Activated B cell treated with CpG ODN at 0.5 μM for 24 hours (primary cell): ENCODE measurements at places on chromosomes 5 and 9.

GRCh38 chr5:164498438-164498837, 993.0 kb downstream of the MAT2B start:
- no peak for DNase-seq

DNA sequence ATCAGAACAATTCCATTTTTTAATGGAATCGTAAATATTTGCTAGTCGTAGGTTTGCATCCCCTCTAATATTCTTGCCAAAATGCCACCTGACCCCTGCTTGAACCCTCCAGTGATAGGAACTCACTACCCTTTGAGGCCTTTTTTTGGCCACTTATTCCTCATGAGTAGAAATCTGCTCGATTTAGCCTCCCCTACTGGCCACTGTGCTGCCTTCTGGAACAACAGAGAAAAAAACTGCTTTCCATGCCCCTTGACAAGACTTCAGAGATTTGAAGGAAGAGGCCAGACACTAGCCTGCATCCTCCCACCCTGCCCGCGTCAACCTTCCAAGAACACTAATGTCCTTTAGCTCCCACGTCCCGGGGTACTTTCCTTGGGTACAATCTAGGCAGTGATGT, 4.1 kb downstream of the CCDC69 start:
- DNase-seq, result no peak

DNA sequence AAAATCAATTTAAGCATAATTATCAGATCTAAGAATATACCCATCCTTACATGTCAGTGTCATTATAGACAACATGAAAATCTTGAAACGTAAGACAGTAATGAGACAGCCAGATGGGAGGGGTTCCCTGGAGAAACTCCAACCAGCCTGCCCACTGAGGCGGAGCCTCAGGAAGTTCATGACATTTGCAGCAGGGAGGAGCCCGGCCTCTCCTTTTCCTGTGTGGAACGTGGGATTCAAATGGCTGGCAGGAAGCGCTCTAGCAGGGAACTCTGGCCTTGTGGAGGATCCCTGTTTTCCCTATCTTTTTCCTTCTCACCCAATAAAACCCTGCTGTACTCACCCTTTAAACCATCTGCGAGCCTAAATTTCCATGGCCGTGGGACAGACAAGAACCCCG, 176.6 kb upstream of the KCNN2 start:
- DNase-seq, result no peak

DNA sequence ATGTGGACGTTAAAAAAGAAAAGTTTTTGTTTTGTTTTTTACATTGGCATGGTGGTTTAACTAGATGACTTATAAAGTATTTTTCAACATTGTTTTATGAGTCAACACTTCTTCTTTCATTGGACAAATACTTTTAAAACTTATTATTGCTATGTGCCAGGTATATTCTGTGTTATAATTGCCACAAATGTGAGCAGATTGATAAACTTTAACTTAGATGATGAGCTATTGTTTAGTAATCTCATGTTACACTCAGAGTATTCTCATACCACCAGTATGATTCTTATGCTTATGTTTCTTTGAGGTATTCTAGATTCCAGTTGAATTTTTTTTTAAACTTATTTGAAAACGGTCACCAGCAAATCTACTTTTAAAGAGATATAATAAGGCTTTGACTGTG, 60.3 kb downstream of the RASA1 start:
- no peak for DNase-seq

DNA sequence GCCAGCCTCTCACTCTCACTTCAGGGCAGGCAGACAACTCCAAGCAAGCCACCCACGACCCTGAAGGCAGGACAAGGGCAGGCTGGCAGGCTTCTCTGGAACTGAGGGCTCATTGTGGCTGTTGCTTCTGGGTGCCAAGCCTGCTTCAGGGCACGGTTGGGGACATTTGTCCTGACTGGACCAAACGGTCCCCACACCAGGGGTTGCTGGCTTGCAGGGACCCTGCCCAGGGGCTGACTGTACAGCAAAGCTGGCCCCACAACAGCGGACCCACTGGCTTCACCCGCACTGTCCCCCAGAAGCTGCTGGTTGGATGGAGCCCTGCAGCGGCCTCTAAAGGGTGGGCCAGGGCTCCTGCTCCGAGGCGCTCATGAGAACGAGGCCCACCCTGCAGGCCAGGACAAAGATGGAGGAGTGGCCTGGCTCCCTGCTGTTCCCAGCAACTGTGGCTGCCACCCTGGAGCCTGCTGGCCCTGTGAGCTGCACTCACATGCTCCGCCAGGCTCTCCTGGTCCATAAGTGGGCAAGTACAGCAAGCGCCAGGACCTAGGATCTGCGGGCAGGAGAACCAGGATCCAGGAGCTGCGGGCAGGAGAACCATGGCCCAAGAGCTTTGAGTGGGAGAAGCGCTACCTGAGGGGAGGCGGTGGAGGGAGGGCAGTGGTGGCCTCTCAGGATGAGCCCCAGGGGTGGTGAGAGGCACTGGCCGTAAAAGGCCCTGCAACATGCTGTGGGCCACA, 34.4 kb upstream of the NSMF start:
- no peak for DNase-seq

GRCh38 chr5:76099286-76099702, 16.1 kb downstream of the SV2C start:
- DNase-seq, result no peak

DNA sequence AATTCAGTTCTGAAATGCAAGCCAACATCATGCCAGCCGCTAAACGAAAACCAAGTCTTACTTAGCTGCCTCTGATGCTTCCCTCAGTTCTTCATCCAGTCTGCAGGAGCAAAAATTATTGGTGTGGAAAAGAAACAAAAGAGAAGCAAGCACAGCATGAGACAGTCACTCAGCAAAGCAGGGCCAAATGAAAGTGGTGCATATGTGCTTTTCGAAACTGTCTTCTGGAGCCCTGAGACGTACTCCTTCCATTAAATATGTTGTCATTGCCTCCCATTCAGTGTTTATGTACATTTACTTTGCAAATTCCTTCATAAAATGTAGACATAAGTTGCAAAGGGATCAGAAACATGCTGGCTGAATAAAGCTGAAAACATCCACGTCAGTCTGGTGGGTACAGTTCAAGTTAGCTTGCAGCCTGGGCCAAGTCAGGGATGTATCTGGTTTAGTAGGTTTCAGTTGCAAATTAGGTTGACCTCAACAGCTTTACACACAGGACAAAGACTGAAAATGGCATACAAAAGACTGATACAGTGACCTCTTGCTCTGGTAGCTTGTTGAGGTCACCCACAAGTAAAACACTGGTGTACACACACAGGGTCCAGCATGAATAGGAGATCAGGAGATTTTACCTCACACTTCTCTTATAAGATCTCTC, 139.7 kb upstream of the PCA3 start:
- no peak for DNase-seq

DNA sequence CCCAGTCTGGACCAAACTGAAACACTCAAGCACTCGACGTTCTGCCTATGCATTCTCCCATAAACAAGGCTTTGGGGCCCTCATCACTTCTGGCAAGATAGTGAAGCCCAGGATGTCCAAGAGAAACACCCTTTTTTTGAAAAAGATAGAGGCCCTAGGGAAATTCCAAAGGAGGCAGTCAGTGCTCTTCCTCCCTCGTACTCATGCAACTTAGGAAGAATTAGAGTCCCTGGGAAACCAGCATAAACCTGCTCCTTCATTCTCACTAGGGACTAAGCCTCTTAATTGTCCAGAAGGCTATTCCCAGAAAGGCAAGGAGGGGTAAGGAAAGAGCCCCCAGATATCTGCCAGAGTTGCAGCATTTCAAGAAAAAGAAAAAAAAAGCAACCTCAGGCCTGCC, 7.8 kb upstream of the RUSC2 start:
- DNase-seq, result no peak

DNA sequence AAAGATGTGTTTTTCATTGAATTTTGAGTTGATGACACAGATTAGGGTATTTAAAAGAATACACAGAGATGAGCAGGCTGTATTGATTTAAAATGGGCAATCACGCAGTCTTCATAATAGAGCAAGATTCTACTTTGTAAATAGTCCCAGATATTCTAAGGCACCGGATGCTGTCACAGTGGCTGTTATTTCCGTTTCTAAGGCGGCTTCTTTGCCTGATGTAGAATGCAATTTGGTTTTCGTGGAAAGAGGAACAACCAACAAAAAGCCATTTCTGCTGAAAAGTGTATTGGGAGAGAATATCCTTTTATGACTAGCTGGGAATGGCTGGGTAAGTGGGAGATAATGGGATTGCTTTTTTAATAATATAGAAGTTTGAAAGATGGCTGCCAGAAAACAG, 17.5 kb downstream of the PRKACG start:
- no peak for DNase-seq

DNA sequence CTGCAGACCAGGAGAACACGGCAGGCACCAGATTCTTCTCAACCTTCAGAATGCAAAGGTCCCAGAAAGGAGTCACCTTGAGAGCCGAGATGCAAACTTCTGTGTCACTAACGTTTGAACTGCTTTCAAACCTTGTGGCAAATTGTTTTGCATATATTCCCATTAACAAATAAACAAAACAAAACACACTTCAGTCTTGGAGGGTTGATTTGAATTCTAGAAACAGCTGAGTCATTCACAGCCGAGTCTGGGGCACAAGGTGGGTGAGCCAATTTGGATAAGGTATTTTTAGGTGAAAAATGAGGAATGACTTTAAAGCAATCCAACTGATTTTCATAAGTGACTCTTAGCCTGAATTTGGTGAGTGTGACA, 38.8 kb upstream of the ANKRD33B start:
- no peak for DNase-seq

DNA sequence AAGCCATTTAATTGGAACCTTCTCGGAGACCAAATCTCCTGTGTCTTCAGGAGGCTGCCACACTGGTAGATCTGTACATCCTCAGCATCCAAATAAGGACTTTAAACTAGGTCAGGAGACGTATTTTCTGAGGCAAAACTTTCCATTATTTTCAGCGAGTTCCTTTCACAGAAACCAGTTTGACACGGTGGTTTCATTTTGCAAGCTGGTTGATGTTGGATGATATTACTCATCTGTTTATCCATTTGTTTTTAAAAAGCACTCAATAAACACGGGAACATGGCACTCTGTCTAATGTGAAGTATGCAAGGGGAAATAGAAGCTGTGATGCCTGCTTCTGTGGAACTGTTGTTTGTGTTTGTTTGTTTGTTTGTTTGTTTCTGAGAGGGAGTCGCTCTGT, 199.6 kb downstream of the ERCC6L2 start:
- DNase-seq, result no peak

DNA sequence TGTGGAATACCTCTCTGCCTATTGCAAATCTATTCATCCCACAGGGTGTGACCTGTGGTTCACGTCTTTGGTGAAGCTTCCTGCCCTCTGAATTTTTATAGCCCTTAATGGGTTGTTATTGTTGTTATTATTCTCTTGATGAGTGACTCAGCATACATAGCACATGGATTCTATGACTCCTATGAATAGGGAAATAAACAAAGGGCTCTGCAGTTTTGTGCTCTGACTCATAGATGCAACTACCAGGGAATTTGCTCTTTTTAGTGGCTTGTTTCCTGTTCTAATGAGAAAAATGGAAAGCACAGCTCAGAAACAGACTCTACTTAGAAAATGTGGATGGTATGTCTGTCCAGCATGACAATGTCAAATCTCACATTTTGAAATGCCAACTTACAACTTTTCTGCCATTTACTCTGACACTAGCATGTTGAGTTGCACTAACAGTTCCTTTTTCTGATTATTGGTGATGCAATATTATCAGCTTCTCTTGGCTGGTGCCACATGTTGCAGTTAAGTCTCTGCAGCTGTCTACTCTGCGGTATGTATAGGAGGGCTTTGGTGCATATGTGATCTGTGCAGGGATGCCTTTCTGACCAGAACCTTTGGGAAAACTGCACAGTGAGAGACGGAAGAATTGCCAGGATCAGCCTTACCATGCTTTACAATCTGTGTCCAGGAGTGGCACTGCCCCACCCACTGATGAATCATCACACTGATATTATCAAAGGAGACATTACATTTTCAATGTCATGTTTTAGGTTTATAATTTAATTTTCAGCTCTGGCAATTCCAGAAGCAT, 996.4 kb upstream of the WWC1 start:
- DNase-seq, result no peak

- no peak for DNase-seq
These were observed 262.5 kb upstream of the CHD1 start for GRCh38 chr5:99191206-99191745.

GRCh38 chr9:37710046-37710445, 43.6 kb upstream of the TRMT10B start:
- no peak for DNase-seq

GRCh38 chr5:173671121-173671949, 54.9 kb upstream of the BOD1 start:
- no peak for DNase-seq

GRCh38 chr9:18869725-18870124, 163.3 kb downstream of the SAXO1 start:
- DNase-seq, result no peak

DNA sequence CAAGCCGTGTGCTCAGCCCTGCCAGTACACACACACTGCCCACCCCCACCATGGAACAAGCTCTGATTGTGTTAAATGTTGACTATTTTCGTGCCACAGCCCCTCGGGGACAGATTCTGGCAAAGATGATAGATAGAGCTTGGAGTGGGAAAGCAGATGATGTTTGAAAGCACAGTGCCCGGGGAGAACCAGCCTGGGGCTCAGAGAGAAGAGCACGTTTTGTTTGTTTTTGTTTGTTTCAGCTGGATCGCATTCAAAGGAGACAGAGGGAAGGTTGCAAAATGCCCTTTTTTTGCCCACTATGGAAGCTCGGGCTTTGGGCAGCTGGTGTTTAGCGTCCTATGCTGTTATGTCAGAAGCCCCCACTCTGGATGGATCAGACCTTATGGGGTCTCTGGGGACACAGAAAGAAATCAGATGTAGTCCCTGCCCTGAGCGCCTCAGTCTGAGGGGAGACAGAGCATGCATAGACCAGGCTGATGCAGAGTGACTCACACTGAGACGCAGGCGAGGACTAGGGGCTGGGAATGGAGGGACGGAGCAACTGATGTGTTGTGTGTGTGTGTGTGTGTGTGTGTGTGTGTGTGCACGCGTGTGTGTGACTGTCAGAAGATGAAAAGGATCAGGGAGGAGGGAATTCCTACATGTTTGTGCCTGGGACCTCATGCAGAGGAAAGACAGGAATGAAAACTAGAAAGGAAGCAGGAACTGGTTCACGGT, 229.7 kb downstream of the MELK start:
- DNase-seq, result no peak

GRCh38 chr5:75138689-75139088, 86.3 kb upstream of the GCNT4 start:
- DNase-seq, result no peak

DNA sequence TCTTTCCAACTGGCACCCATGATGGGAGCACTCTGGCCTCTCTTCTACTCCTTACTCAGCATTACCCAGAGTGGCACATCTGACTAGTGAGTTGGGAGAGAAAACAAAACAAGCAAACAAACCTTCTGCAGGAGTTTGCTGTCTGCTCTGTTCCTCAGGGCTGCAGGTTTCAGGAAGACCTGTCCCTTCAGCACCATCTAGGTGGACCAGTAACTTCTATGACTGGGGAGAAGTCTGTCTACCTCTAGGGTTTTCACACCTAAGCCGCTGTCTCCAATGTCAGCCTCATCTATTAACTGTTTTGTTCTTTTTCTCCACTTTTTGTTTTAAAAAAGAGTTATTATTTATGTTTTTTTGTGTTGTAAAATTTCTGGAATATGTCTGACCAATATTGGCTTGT, 58.7 kb downstream of the RAB3C start:
- DNase-seq, result no peak
